ENCODE measurements at places on chromosomes 6 and 20. TPM values are rescaled to one million over a fixed set of nuclear protein-coding genes. Genes with fewer than 3 reads are reported as not detected.

Gene C6orf118
- total RNA-seq, result not detected

Gene ZSCAN16
- total RNA-seq, result 3.0 TPM

Gene SCRT2
- not detected for total RNA-seq

Gene THBD
- not detected for total RNA-seq

Gene SEMG1
- total RNA-seq, result not detected

Gene XKR7
- total RNA-seq, result not detected

Gene ZC2HC1B
- total RNA-seq, result not detected

GRCh38 chr6:52739627-52740026 lies 23.6 kb downstream of the GSTA2 start:
- H3K4me3 ChIP-seq, result no peak overlapping the region
- H3K27ac ChIP-seq, result no peak overlapping the region
- DNase-seq, result no peak
- no peaks in the 10 kb centered on the region for H3K36me3 ChIP-seq
- H3K27me3 ChIP-seq, result peaks cover 8% of the 10 kb centered on the region

- no peak for DNase-seq
- no peaks in the 10 kb centered on the region for H3K36me3 ChIP-seq
- H3K27me3 ChIP-seq, result no peaks in the 10 kb centered on the region
These were observed 109.2 kb downstream of the GJA1 start for GRCh38 chr6:121544691-121545090.

DNA sequence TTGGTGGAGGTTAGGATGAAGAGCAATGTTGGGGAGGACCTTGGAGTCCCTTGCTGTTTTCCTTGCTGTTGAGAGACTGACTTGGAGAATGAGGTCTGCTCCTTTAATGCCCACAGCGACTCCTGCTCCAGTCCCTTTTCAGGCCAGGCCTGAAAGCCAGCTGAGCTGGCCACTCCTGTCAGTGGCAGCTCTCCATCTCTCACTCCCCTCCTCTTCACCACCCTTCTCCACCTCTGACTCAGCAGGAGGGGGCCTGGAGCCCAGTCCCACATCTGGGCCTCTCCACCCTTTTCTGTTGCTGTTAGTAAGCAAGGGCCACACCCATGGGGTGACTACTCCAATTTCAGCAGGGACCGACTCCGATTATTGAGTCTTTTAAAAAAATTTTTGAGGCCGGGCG lies 2.2 kb downstream of the SNX21 start:
- no peak for DNase-seq
- peak overlapping the region; percentile 40 for H3K4me3 ChIP-seq
- no peaks in the 10 kb centered on the region for H3K36me3 ChIP-seq
- no peak overlapping the region for H3K27ac ChIP-seq

DNA sequence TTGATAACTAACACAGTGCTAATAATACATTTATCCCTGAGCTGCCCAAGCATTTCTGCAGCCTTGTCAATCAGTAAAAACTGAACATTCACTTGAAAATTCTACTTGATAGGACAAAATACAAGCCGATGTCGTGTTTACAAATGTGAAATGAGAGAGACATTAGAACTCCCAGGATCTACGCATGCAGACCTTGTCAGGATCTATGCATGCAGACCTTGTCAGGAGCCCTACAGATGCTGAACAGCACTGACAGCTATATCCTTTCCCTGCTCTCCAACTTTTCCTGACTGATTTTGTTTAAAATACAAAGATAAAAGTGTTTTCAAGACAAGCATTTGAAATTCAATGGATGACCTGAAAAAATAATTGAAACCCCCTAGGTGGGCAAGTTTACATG lies 28.9 kb downstream of the INSM1 start:
- no peak overlapping the region for H3K4me3 ChIP-seq
- no peaks in the 10 kb centered on the region for H3K4me1 ChIP-seq
- H3K36me3 ChIP-seq, result peaks cover 2% of the 10 kb centered on the region
- no peak overlapping the region for H3K27ac ChIP-seq
- H3K27me3 ChIP-seq, result no peaks in the 10 kb centered on the region

- no peak for DNase-seq
- H3K27ac ChIP-seq, result no peak overlapping the region
- H3K27me3 ChIP-seq, result no peaks in the 10 kb centered on the region
- no peaks in the 10 kb centered on the region for H3K36me3 ChIP-seq
- no peak overlapping the region for H3K4me3 ChIP-seq
- no peaks in the 10 kb centered on the region for H3K4me1 ChIP-seq
These were observed 299.1 kb upstream of the JARID2 start for GRCh38 chr6:14946753-14947152.

DNA sequence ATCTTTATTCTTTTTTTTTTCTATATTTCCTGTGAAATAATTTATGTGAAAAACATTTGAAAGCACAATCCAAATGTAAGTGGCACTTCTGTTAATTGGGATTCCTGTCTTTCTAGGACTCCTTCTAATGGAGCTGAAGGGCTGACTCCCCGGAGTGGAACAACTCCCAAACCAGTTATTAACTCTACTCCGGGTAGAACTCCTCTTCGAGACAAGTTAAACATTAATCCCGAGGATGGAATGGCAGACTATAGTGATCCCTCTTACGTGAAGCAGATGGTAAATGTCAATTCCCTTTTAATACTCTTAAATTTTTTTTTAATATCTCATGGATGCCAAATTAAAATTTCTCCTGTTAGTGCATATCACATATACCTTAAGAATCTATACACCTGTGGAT lies 35.0 kb downstream of the CDC5L start:
- H3K27ac ChIP-seq, result no peak overlapping the region
- H3K36me3 ChIP-seq, result peaks cover 50% of the 10 kb centered on the region
- H3K4me1 ChIP-seq, result no peaks in the 10 kb centered on the region
- H3K4me3 ChIP-seq, result no peak overlapping the region

DNA sequence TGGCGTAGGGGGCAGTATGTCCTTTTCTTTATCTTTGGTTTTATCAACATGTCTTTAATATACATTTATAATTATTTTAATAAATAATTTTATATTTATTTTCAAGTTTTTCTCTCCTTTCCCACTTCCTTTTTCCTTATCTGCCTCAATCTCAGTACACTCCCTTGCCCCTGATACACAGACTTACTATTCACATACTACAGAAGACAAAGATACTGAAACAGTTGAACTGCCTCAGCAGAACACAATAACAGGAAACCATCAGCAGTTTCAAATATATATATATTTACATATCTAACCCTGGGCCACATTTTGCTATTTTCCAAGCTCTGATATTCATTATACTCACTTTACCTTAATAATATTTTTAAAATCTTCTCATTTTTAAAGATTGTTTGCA lies 19.8 kb downstream of the IBTK start:
- DNase-seq, result no peak
- peak overlapping the region; percentile 5 for H3K4me3 ChIP-seq
- peaks cover 42% of the 10 kb centered on the region for H3K36me3 ChIP-seq
- peaks cover 14% of the 10 kb centered on the region for H3K4me1 ChIP-seq
- peak overlapping the region; percentile 3 for H3K27ac ChIP-seq

DNA sequence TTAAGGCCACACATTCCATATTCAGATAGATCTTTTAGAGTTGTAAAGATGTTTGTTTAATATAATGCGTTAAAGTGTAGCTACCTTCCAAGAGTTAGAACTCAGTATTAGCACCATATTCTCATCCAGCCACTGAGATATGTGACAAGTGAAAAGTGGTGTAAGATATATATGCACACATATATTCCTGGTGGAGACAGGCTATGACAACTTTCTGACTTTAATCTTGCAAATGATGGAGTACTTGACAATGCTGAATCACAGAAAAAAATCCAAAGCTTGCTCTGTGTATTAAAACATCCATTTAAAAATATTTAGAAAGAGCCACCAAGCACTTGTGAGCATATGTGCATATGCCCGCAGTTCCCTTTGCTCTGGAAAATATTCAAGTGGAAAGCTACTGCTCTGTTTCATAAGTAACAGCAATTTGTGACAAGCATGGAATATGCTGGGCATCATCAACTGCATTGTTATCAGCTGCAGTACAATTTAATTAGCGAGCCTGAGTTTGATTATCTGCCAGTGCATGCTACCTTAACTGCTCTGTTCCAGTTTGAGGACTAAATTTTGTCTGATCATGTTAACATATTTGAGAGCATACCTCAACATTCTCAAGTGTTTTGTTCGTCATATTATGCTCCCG lies 64.8 kb downstream of the VIP start:
- no peak overlapping the region for H3K27ac ChIP-seq
- no peak for DNase-seq
- no peaks in the 10 kb centered on the region for H3K4me1 ChIP-seq
- H3K4me3 ChIP-seq, result no peak overlapping the region
- no peaks in the 10 kb centered on the region for H3K27me3 ChIP-seq

DNA sequence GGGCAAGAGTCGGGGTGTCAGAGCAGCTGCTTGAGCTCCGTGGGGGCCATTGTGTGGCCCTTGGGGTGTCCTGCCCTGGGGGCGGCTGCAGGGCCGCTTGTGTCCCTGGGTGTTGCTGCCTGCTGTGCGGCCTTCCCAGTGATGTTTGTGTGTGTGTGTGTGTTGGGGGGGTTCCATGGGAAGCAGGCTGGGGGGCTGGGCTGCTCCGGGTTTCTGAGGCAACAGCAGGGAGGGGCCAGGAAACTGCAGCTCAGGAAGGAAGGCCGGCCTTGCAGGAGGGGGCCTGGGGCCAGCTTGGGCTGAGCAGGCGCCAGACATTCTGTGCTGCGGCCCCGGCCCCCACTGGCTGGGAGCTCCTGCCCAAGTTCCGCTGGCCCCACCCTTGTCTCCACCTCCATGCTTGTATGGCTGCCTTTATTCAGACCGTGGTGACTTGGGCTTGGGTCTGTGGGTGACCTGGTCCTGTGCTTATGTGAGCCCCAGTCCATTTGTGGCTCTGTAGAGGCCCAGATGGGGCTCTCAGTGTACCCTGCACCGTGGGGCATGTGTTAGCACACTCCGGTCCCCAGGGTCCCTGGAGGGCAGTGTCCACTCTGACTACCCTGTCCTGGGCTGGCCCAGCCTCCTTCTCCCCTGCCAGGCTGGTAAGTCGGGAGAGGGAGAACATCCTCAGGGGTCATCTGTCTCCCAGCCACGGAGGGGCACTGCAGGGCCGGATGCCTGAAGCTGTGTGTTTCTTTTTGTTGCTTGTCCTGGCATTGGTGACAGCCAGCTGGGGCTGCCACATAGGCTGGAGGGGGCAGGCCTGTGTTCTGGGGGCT lies 4.6 kb upstream of the SOX18 start:
- peaks cover 9% of the 10 kb centered on the region for H3K27me3 ChIP-seq
- no peak for DNase-seq
- peaks cover 26% of the 10 kb centered on the region for H3K4me1 ChIP-seq
- H3K27ac ChIP-seq, result no peak overlapping the region
- no peak overlapping the region for H3K4me3 ChIP-seq
- H3K36me3 ChIP-seq, result no peaks in the 10 kb centered on the region

DNA sequence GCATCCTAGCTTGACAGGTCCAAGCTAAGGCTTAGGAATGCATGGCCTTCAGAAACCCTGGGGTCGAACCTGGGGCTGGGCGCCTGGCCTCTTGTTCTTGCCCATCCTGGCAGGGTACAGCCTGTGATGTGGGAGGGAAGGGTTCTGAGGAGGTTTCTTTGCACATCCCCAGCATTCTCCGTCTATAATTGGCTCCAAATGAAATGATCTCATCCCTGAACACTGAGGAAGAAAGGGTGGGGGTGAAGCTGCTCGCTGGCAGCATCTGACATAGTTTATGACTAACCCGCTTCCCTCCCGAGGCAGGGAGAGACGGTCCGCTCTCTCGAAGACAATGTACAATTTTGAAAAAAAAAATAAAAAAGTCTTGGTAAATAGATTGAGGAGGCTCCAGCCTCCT lies 67.1 kb upstream of the ZNFX1 start:
- no peak for DNase-seq
- peaks cover 2% of the 10 kb centered on the region for H3K4me1 ChIP-seq
- H3K27me3 ChIP-seq, result peaks cover 33% of the 10 kb centered on the region
- no peak overlapping the region for H3K27ac ChIP-seq
- H3K4me3 ChIP-seq, result no peak overlapping the region

DNA sequence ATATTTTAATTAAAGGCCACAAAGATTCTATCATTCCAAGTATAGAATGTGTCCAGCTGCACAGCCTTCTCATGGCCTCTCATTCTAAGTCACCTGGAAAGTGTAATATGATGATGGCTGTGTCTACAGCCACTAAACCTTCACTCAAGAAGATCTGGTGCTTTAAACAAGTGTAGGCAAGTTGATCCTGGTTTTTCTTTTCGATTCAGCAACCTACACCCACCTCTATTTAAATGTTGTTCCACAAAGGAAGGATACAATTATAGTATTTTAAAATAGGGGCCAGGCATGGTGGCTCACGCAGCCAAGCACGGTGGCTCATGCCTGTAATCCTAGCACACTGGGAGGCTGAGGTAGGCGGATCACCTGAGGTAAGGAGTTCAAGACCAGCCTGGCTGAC lies 25.5 kb upstream of the DST start:
- no peak overlapping the region for H3K4me3 ChIP-seq
- H3K27ac ChIP-seq, result no peak overlapping the region
- H3K27me3 ChIP-seq, result no peaks in the 10 kb centered on the region
- no peaks in the 10 kb centered on the region for H3K36me3 ChIP-seq
- H3K4me1 ChIP-seq, result no peaks in the 10 kb centered on the region

GRCh38 chr6:160070427-160070826 lies 51.2 kb upstream of the SLC22A1 start:
- peaks cover 83% of the 10 kb centered on the region for H3K36me3 ChIP-seq
- peaks cover 45% of the 10 kb centered on the region for H3K4me1 ChIP-seq
- H3K27ac ChIP-seq, result no peak overlapping the region

DNA sequence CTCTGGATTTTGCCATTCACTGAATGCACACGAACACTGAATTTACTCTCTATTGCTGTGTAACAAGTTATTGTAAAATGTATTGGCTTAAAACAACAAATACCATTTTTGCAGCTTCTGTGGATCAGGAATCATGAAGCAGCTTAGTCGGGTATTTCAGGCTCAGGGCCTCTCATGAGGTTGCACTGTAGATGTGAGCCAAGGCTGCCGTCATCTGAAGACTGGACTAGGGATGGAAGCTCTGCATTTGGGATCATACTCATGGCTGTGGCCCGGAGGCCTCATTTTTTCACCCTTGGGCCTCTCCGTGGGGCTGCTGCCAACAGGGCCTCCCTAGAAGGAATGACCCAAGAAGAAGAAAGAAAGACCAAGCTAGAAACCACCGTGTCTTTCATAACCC lies 492.4 kb upstream of the CDH4 start:
- H3K36me3 ChIP-seq, result no peaks in the 10 kb centered on the region
- H3K4me1 ChIP-seq, result no peaks in the 10 kb centered on the region
- no peak for DNase-seq
- no peak overlapping the region for H3K4me3 ChIP-seq

- H3K27me3 ChIP-seq, result no peaks in the 10 kb centered on the region
- no peak overlapping the region for H3K4me3 ChIP-seq
- no peak for DNase-seq
- no peak overlapping the region for H3K27ac ChIP-seq
These were observed 31.1 kb upstream of the PIM1 start for GRCh38 chr6:37138856-37139229.

- H3K4me3 ChIP-seq, result peak overlapping the region; percentile 82
- peaks cover 39% of the 10 kb centered on the region for H3K4me1 ChIP-seq
- no peaks in the 10 kb centered on the region for H3K27me3 ChIP-seq
- no peak for DNase-seq
These were observed 129.7 kb upstream of the BTN3A2 start for GRCh38 chr6:26235302-26235670.

- no peak overlapping the region for H3K4me3 ChIP-seq
- no peaks in the 10 kb centered on the region for H3K27me3 ChIP-seq
These were observed 928.7 kb upstream of the GJE1 start for GRCh38 chr6:141203902-141204575.

GRCh38 chr20:25206063-25206403 lies 10.5 kb downstream of the ENTPD6 start:
- H3K27me3 ChIP-seq, result no peaks in the 10 kb centered on the region
- H3K27ac ChIP-seq, result no peak overlapping the region
- H3K36me3 ChIP-seq, result peaks cover 1% of the 10 kb centered on the region
- DNase-seq, result no peak
- peaks cover 8% of the 10 kb centered on the region for H3K4me1 ChIP-seq

- H3K27ac ChIP-seq, result no peak overlapping the region
- peaks cover 2% of the 10 kb centered on the region for H3K4me1 ChIP-seq
- peaks cover 9% of the 10 kb centered on the region for H3K27me3 ChIP-seq
- no peaks in the 10 kb centered on the region for H3K36me3 ChIP-seq
- no peak overlapping the region for H3K4me3 ChIP-seq
These were observed 19.0 kb downstream of the PXDC1 start for GRCh38 chr6:3732345-3733141.
